ENCODE measurements at places on chromosomes 16 and 17.

GRCh38 chr16:23499801-23500200 lies 10.5 kb downstream of the GGA2 start:
- DNase-seq, result no peak

GRCh38 chr17:7403727-7403976 lies 245 bp downstream of the TMEM256 start:
- no peak for DNase-seq

GRCh38 chr16:1154887-1155331 lies 2.0 kb downstream of the CACNA1H start:
- DNase-seq, result no peak

DNA sequence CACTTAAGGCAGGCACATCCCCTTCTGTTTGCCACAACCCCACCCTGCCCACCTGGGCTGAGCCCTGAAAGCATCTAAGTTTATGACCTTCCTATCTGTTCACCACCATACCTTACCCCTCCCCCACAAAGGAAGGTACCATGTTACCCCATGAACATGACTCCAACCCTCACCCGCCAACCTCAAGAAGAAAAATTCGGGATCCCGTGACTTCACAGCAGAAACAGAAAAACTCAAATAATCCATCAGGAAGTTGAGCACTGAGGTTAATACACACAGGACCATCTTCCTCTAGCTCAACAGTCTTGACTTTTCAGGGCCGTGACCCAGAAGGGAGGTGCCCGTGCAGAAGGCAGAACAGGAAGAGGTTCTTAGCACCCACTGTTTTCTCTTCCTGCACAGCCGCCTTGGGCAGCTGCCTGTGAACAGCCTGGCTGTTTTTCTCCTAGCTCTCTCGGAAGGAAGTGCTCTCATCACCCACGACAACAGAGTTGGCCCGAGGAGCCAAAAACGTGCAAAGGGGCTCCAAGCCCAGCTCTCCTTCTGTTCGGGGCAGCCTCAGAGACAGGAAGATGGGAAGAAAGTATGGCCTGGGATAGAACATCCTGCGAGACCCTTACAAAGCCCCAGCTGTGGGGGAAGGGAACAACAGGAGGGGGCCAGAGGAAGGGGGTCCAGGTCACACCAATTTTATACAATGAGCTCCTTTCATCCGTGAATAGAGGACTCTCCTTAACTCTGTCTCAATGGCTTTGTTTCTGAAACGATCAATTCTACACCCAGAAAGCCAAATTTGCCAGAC lies 101.1 kb downstream of the XYLT1 start:
- DNase-seq, result peak; percentile 86

- peak; percentile 60 for DNase-seq
Measured at GRCh38 chr17:8894673-8895578, 27.5 kb upstream of the PIK3R6 start.

DNA sequence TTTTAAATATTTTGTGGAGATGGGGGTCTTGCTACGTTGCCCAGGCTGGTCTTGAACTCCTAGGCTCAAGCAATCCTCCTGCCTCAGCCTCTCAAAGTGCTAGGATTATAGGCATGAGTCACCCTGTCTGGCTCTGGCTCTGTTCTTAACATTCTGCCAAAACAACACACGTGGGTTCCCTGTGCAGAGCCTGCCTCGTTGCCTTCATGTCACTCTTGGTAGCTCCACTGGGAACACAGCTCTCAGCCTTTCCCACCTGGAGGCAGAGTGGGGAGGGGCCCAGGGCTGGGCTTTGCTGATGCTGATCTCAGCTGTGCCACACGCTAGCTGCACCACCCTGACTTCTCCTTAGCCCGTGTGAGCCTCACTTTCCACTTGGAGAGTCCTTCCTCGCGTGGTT lies 19.3 kb downstream of the CRISPLD2 start:
- DNase-seq, result no peak

- peak; percentile 74 for DNase-seq
Measured at GRCh38 chr17:45265821-45266220, 3.9 kb upstream of the SPATA32 start.

DNA sequence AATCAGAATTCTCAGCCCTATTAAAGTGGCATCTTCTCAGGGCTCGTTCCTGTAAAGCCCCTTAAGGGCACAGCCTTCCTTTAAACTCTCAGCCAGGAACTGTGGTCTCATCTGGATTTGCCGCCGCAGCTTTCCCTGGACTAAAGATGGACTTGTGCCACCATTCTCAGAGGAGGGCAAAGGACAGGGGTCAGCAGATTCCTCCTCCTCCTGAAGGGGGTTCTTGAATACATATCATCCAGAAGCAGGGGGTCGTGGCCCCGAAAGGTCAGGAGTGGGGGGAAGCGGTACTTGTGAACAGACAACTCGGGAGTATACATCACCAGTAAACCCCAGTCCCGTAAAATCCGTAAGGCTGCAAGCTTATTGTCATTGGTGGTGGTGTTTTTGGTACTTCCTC lies 174.8 kb downstream of the RPTOR start:
- no peak for DNase-seq

DNA sequence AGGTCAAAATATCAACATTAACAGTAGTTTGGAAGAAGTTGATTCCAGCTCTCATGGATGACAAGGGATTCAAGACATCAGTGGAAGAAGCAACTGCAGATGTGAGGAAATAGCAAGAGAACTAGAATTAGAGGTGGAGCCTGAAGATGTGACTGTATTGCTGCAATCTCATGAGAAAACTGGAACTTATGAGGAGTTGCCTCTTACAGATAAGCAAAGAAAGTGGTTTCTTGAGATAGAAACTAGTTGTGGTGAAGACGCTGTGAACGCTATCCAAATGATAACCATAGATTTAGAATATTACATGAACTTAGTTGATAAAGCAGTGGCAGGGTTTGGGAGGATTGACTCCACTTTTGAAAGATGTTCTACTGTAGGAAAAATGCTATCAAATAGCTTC lies 67.8 kb downstream of the GOSR1 start:
- DNase-seq, result peak; percentile 50

DNA sequence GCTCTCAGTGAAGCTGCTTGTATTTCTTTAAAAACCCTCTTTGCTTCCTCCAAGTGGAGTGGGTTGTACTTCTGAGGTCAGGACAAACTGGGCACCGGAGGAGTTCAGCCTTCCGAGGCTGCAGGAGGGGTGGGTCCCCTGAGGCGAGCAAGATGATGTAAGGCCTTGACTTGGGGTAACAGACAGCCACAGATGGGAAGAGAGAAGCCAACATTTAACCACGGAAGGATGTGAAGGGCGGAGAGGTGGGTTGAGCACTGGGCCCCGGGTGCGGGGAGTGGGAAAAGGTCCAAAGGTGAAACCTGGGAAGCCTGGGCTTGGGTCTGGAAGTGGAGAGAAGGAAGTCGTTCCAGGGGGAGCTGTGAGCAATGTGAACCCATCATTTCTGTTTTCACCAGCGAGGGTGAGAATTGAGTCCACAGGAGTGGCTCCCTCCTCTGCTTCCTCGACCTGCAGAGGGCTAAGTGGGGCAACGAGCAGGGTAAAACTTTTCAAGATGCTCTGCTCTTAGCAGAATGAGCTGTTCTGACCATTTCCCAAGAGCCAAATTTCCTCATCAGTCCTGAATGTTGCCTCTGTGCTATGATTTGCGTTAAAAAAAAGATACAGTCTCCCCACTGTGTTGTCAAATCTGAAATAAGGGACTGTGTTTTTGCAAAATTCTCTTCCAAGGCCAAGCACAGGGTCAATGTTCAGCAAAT lies 137.7 kb upstream of the CRHR1 start:
- DNase-seq, result no peak

DNA sequence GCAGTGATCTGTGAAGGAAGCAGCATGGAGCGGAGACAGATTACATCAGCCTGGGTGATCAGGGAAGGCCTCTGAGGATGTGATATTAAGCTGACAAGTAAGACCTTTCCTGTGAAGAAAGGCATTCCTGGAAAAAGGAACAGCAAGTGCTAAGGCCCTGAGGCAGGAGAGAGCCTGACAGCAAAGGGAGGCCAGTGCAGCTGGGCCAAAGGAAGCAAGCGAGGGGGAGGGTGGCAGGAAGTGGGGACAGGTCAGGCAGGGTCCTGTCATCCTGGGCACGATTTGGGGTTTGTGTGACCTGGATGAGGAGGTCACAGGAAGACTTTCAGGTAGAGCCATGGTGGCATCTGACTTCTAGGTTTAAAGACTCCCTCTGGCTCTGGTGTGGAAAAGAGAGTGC lies 12.3 kb downstream of the CPNE2 start:
- no peak for DNase-seq

DNA sequence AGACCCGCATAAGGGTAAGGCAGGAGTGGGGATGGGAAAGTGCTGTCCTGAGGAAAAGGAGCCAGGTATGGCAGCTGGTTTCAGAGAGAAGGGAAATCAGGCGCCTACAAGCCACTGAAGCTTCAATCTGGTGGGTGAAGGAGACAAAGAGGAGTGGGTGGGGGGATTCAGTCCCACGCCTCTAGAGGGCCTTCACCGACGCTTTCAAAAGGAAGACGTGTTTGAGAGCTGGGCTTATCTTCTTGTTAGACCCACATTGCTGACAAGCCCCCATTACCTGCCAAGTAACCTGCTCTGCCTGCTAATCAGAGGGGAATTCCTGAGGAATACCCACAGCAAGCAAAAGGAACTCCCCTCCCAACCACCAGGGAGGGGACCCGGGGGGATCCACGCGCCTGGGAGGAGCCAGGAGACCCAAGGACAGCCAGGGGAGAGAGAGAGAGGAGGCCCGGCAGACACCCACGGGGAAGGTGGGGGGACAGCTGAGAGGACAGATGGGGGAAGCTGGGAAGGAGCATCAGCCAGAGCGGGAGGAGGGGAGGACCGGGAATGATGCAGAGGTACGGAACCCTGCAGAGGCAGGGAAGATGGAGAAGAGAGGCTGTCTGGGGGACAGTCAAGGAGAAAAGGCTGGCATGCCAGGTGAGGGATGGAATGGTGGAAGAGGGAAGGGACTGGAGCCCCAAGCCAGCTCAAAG lies 1.0 kb downstream of the MTMR4 start:
- no peak for DNase-seq

GRCh38 chr17:31147507-31148202 lies 52.9 kb downstream of the NF1 start:
- no peak for DNase-seq

DNA sequence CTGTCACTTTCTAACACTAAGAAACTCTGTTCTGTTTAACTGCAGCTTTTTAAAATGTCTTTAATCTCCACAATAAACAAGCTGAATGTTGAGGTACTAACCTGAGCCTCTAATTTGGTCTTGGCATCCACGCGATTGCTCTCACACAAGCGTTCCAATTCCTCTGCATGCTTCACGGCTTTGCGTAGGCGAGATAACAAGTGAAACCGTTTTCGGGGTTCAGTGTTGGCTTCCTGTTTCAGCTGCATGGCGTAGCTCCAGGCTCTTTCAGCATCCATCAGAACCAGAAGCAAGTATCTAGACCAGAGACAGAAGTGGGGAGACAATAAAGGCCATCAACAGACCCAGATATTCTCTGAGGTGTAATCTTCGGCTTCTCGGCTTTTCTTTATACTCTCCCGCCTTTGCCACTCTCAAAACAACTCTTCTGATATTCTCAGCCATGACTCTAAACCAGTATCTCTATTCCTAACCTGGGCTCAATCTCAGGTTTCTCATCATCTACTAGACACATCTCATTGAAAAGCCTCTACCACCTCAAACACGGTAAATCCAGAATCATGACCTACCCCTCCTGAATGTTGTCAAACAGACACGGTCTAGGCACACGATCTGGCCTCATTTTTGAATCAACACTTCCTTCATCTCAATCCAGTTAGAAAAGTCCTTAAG lies 8.3 kb downstream of the SRP68 start:
- DNase-seq, result no peak

DNA sequence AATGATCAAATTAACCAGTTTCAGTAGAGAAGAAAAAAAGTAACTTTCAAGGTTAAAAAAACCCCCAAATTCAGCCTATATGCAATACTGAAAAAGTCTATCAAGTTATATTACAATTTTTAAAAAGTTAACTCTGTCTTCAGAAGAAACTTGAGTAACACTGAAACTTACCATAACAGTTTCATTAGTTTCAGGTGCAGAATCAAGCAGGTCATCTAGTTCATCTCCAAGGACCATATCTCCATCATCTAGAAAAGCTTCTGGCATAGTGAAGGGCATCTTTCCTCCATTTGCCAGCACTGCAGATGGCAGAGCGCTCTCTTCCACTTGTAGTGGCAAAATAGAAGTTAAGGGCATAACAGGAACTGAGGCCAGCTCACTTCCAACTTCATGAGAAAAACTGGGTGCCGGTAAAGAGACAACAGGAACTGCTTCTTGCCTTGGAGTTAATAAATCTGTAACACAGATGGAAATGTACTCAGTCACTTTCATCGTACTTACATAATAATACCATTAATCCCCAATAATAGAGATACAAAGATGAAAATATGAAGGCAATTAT lies 22.9 kb downstream of the ZC3H7A start:
- DNase-seq, result no peak

DNA sequence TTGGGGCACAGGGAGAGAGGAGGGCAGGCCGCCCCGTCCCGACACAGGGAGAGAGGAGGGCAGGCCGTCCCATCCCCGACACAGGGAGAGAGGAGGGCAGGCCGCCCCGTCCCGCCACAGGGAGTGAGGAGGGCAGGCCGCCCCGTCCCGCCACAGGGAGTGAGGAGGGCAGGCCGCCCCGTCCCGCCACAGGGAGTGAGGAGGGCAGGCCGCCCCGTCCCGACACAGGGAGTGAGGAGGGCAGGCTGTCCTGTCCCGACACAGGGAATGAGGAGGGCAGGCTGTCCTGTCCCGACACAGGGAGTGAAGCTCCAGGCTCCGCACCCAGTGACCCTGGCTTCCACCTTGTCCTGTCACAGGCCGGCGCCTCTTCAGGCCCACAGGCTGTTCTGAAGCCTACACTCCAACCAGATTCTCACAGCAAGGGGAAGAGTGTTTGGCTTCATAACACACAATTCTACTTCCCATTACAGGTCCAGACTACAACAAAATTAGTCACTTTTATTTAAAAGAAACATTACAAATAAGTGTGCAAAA lies 34.1 kb downstream of the WDR45B start:
- DNase-seq, result no peak

DNA sequence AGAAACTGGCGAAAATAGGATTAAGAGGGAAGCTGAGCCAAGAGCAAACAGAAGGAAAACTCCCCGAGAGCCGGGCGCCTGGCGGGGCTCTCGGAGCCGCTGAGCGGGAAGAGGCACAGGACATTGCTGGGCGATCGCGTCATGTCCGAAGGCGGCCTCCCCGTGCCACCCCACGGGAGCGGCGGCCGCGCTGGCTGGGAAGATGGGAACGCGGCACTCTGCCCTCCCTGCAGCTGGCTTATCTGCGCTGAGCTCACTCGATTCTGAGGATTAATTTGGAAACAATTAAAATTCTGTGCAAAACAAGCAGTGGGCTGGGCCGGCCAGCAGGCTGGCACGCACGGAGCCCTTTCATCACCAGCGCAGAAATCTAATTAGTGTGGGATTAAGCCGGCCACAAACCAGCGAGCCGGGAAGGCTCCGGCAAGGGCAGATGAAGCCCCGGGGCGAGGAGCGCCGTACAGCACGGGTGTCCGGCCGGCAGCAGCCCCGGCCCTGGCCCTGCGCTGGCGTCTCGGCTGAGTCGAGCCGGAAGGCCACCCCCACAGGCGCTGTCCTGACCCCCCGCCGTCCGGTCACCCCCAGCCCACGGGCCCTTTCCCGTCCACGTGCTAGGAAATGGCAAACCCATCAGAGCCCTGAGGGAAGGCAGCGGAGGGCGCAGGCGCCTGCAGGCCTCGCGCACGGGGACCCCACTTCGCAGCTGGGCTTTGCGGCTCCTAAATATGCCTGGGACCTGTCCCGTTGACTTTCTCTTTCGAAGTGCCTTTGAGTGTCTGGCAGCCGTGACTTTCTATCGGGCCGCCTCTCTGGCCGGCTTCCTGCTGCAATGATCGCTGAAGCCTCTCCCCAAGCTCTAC lies 37.9 kb downstream of the SOX8 start:
- DNase-seq, result no peak
